B cell (primary cell): ENCODE measurements at places on chromosomes 3 and 15. TPM values are rescaled to one million over a fixed set of nuclear protein-coding genes. Genes with fewer than 3 reads are reported as not detected.

- no peaks in the 10 kb centered on the region for H3K27me3 ChIP-seq
- DNase-seq, result no peak
- H3K4me3 ChIP-seq, result no peak overlapping the region
- peaks cover 62% of the 10 kb centered on the region for H3K36me3 ChIP-seq
Measured at GRCh38 chr3:128070898-128071591, 18.8 kb downstream of the SEC61A1 start.

- no peaks in the 10 kb centered on the region for H3K4me1 ChIP-seq
- no peak overlapping the region for H3K27ac ChIP-seq
- H3K4me3 ChIP-seq, result no peak overlapping the region
Measured at GRCh38 chr3:184796551-184796950, 15.4 kb upstream of the VPS8 start.

GRCh38 chr15:61743345-61743909 lies 316.8 kb downstream of the VPS13C start:
- DNase-seq, result no peak
- H3K27ac ChIP-seq, result no peak overlapping the region
- no peak overlapping the region for H3K4me3 ChIP-seq

DNA sequence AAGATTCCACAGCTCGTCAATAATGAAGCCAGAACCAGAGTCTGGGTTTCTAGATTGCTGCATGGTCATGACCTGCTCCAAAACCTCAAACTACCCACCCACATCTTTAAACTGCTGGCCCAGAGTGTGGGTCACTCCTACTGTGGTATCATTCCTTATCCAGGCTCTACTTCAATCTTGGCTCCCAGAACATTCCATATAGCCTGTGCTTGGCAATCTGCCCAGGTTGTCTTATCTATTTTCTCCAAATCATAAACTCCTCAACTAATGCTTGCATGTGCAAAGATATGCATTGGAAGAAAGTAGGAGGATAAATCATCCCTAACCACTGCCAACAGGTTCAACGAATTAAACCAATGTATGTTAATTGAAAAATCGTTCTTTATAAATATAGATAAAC lies 169.7 kb downstream of the ANXA2 start:
- H3K27ac ChIP-seq, result no peak overlapping the region
- no peaks in the 10 kb centered on the region for H3K36me3 ChIP-seq
- no peaks in the 10 kb centered on the region for H3K27me3 ChIP-seq
- no peak overlapping the region for H3K4me3 ChIP-seq
- no peak for DNase-seq
- no peaks in the 10 kb centered on the region for H3K4me1 ChIP-seq

GRCh38 chr3:28624084-28624483 lies 275.5 kb upstream of the AZI2 start:
- H3K4me3 ChIP-seq, result no peak overlapping the region
- no peaks in the 10 kb centered on the region for H3K27me3 ChIP-seq
- no peak for DNase-seq
- H3K27ac ChIP-seq, result no peak overlapping the region

- no peak for DNase-seq
- H3K27ac ChIP-seq, result no peak overlapping the region
- H3K36me3 ChIP-seq, result no peaks in the 10 kb centered on the region
Measured at GRCh38 chr15:56295433-56295832, 51.8 kb upstream of the RFX7 start.

DNA sequence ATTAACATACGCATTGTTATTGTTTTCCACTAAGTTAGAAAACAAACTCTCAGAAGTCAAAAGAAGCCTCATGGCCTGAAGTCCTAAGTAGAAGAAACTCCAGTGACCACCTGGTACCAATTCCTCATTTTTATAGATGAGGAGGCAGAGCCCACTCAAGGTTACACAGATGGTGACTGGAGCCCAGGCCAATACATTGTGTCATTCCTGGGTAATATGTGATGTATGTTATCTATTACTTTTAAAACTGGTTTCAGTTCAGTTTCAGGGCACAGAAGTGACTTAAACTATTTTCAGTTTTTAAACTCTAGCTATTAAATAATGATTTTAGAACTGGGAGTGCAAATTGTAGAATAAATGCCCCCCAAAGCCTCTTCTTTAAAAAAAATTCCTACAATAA lies 66.7 kb upstream of the STXBP5L start:
- H3K36me3 ChIP-seq, result no peaks in the 10 kb centered on the region
- H3K4me1 ChIP-seq, result no peaks in the 10 kb centered on the region
- DNase-seq, result no peak
- no peak overlapping the region for H3K27ac ChIP-seq
- no peak overlapping the region for H3K4me3 ChIP-seq

GRCh38 chr3:47961815-47962606 lies 54.2 kb downstream of the MAP4 start:
- no peak overlapping the region for H3K4me3 ChIP-seq
- H3K27ac ChIP-seq, result no peak overlapping the region
- H3K36me3 ChIP-seq, result no peaks in the 10 kb centered on the region
- no peaks in the 10 kb centered on the region for H3K27me3 ChIP-seq
- H3K4me1 ChIP-seq, result peaks cover 7% of the 10 kb centered on the region

DNA sequence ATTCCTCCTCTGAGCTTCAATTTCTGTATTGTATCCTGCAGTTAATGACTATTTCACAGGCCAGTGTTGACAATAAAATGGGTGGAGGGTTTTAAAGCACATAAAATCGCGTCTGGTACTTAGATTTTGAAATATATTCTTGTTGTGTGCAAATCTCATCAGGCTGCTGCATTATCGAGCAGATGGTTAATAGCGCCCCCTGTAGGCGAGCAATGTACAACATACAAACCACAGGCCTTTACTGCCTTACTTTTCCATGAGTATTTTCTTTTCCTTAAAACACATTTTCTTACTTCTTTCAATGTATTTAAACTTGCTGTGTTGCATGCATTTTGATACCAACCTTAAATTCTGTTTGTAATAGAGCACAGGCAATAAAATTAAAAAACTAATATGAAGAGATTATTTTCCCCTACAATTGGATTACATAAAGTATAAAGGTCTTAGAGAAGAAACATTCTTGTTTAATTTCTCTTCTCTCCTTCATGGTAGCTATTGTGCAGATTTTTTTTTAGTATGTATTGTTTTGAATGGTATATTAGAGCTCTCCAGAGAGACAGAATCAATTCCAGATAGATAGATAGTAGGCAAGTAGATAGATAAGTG lies 608.4 kb downstream of the CADM2 start:
- H3K27ac ChIP-seq, result no peak overlapping the region
- H3K27me3 ChIP-seq, result no peaks in the 10 kb centered on the region
- no peaks in the 10 kb centered on the region for H3K4me1 ChIP-seq
- peak; percentile 30 for DNase-seq
- no peaks in the 10 kb centered on the region for H3K36me3 ChIP-seq

GRCh38 chr3:155211940-155212339 lies 81.5 kb downstream of the STRIT1 start:
- no peak overlapping the region for H3K4me3 ChIP-seq
- no peaks in the 10 kb centered on the region for H3K27me3 ChIP-seq
- H3K27ac ChIP-seq, result no peak overlapping the region
- H3K4me1 ChIP-seq, result no peaks in the 10 kb centered on the region
- H3K36me3 ChIP-seq, result no peaks in the 10 kb centered on the region

GRCh38 chr3:66442254-66443117 lies 58.3 kb downstream of the LRIG1 start:
- H3K36me3 ChIP-seq, result no peaks in the 10 kb centered on the region
- H3K27me3 ChIP-seq, result no peaks in the 10 kb centered on the region
- DNase-seq, result no peak
- peaks cover 6% of the 10 kb centered on the region for H3K4me1 ChIP-seq
- H3K4me3 ChIP-seq, result no peak overlapping the region

- H3K4me1 ChIP-seq, result no peaks in the 10 kb centered on the region
- DNase-seq, result no peak
- no peaks in the 10 kb centered on the region for H3K27me3 ChIP-seq
- no peak overlapping the region for H3K4me3 ChIP-seq
- H3K27ac ChIP-seq, result peak overlapping the region; percentile 51
- peaks cover 9% of the 10 kb centered on the region for H3K36me3 ChIP-seq
Measured at GRCh38 chr3:69104586-69104985, 17.8 kb downstream of the LMOD3 start.

DNA sequence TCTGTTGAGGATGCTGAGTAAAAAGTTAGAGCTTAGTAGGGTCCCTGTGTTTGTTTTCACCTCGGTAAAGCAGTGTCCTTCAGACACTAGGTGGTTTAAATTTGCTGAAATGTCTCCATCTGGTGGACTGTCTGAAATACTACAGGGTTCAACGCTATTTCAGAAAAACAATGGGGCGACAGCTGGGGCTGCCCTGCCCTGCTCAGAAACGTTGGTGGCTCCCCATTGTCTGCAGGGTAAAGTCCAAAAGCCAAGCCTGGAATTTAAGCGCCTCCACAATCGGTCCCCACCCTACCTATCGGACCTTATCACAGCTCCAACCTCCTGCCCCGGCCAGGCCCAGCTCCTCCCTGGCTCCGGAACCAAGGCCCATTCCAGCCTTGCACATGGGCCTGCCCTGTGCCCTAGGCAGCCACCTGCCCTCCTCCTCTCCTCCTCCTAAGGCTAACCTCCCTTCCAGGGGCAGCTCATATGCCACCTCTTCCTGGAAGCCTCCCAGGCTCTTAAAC lies 4.3 kb upstream of the TSEN2 start:
- H3K27ac ChIP-seq, result no peak overlapping the region

- H3K27ac ChIP-seq, result no peak overlapping the region
- no peaks in the 10 kb centered on the region for H3K27me3 ChIP-seq
- H3K36me3 ChIP-seq, result no peaks in the 10 kb centered on the region
- H3K4me3 ChIP-seq, result no peak overlapping the region
- no peaks in the 10 kb centered on the region for H3K4me1 ChIP-seq
Measured at GRCh38 chr3:157520485-157521150, 17.4 kb upstream of the VEPH1 start.

DNA sequence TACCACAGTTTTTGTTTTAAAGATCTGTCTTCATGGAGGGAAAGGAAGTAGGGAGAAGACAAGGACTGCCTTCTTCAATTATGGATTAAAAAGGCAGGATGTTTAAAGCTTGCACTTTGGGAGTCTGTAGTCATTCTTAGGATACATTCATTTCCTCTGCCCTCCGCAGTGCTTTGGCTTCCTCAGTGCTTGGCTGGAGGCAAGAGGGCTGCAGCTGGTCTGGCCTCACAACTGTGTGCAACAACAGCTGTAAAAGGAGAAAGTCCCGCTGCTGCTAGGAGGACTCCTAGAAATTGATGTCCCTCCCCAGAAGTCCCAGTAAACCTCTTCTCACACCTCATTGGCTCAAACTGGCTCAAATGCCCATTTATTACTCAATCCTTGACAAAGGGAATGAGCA lies 54.4 kb upstream of the PPP2R3A start:
- H3K27ac ChIP-seq, result no peak overlapping the region
- no peak overlapping the region for H3K4me3 ChIP-seq
- no peaks in the 10 kb centered on the region for H3K4me1 ChIP-seq
- H3K36me3 ChIP-seq, result no peaks in the 10 kb centered on the region
- no peak for DNase-seq

DNA sequence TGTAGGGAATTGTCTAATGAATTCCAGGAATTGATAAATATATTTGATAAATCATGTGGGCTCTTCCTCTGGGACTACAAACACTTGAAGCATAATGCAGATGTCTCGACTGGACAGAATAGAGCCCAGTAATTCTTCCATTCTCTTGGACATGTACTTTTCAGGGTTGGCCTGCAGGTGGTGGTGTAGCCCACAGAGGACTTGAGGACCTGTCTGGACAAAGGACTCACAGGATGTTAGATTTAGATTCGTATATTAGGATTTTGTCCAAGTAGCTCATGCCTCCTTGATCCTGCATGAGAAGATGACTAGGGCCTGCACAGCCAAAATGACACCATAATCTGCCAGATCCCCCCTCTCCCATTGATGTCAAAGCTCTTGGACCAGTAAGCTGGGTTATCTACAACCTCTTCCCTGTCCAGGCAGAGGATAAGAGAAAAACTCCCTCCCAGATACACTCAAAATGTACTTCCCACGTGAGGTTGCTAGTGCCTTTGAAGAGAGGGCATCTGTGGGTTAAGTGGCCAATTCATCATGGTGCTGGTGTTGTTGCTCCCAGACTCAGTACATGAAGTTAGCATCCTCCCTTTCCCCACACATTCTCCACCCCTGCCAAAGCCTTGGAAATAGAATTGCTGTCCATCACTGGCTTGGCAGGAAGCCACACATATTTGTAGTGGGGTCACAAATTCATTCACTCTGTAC lies 88.6 kb upstream of the ZNF280D start:
- no peaks in the 10 kb centered on the region for H3K36me3 ChIP-seq
- no peaks in the 10 kb centered on the region for H3K4me1 ChIP-seq
- H3K27ac ChIP-seq, result no peak overlapping the region
- DNase-seq, result peak; percentile 39
- H3K27me3 ChIP-seq, result no peaks in the 10 kb centered on the region

DNA sequence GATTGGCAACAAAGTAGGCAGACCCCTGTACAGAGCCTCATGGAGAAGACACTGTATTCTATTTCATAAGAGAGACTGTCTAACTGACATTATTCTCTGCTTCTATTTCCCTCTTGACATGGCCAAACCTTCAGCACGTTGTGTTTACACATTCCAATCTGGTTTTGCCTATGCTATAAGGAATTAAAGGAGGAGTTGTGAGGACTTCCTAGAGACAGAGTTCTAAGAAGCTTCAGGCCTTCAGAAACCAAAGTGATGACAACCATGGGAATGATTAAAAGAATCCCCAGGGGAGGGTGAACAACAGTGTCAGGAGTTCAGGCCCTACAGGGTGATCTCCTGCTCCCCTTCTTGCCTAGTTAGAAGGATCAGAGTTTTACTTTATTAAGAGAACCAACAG lies 44.9 kb upstream of the CAPN7 start:
- H3K27ac ChIP-seq, result no peak overlapping the region
- peaks cover 6% of the 10 kb centered on the region for H3K27me3 ChIP-seq
- DNase-seq, result no peak
- no peak overlapping the region for H3K4me3 ChIP-seq
- no peaks in the 10 kb centered on the region for H3K4me1 ChIP-seq

DNA sequence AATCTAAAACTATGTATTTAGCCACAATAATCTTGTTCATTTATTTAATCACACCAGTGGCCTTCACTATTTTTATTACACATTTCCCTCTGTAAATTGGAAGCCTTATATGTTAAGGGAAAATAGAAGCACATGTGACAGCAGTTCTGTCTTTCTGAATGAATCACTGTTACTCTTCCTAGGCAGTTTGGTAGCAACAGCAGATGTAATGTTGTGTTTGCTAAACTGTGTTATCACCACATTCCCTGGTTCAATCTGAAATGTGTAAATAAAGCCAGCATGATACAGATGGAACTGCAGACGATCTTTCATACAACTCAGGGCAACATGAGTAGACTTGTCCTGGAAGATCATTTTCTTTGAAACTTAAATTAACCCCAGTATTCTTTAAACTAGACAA lies 220.1 kb downstream of the MCTP2 start:
- H3K4me1 ChIP-seq, result no peaks in the 10 kb centered on the region
- no peak overlapping the region for H3K27ac ChIP-seq
- H3K27me3 ChIP-seq, result no peaks in the 10 kb centered on the region
- H3K36me3 ChIP-seq, result peaks cover 5% of the 10 kb centered on the region
- no peak for DNase-seq
- H3K4me3 ChIP-seq, result no peak overlapping the region

The ELL3 gene
- total RNA-seq, result 88.8 and 90.0 TPM in 2 replicates

The CIB2 gene
- total RNA-seq, result 3.2 and 3.8 TPM in 2 replicates

The GOLGA8J gene
- total RNA-seq, result 0.51 TPM in 1 of 2 replicates, not detected in the other

The LRTM1 gene
- not detected in 2 replicates for total RNA-seq

The LRRC31 gene
- total RNA-seq, result not detected in 2 replicates

The GNAT1 gene
- total RNA-seq, result not detected in 2 replicates
